Retina (tissue), 1 donor: ENCODE measurements at places on chromosomes 5 and 9.

DNA sequence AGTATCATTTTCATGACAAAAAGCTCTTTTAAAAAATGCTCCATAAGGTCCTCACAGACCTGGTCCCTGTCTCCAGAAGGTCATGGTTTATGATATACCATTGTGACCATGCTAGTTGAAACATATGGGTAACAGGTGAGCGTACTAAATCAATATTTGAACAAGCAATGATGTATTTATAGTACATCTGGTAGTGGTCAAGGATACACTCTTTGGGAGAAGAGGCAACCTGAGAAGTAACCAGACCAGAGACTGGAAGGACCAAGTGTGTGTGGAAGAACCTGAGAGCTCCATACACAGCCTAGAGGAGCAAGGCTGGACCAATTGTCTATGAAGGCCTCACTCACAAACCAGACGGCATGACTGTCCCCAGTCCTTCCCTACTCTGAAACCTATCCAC lies 55.1 kb downstream of the LHFPL2 start:
- DNase-seq, result no peak

GRCh38 chr9:133528876-133529241 lies 4.1 kb upstream of the MYMK start:
- DNase-seq, result no peak

GRCh38 chr5:38697013-38697412 lies 140.6 kb upstream of the LIFR start:
- DNase-seq, result no peak

GRCh38 chr9:38670542-38671371 lies 49.2 kb downstream of the FAM240B start:
- no peak for DNase-seq

GRCh38 chr5:113178073-113178779 lies 201.6 kb downstream of the DCP2 start:
- no peak for DNase-seq

DNA sequence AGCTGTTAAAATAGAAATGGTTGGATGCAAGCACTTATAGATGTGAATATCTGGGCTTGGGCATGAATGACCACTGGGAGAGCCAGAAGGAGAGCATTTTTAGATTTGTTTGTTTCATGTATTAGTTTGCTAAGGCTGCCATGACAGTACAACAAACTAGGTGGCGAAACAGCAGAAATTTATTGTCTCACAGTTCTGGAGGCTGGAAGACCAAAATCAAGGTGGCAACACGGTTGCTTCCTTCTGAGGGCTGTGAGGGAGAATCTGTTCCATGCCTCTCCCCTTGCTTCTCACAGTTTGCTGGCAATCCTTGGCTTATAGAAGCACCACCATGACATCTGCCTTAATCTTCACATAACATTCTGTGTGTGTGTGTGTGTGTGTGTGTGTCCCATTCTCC lies 20.2 kb upstream of the CDC23 start:
- no peak for DNase-seq

DNA sequence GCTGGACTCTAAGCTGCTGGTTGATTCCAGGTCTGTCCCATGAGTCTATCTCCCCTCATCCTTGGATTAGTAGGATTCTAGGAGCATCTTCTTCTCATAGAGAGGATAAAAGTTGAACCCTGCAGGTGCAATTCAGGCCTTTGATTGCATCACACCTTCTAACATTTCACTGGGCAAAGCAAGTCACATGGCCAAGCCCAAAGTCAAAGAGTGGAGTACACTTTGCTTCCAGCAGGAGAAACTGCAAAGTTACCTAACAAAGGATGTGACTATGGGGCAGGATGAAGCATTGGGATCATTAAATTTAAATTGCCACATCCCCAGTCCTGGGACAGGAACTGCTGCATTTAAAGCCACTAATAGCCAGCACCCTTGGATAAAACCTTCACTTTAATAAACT lies 51.0 kb upstream of the EGFLAM start:
- DNase-seq, result no peak
